Glutamatergic neuron (in vitro differentiated cells): ENCODE measurements at places on chromosomes 6 and 20.

DNA sequence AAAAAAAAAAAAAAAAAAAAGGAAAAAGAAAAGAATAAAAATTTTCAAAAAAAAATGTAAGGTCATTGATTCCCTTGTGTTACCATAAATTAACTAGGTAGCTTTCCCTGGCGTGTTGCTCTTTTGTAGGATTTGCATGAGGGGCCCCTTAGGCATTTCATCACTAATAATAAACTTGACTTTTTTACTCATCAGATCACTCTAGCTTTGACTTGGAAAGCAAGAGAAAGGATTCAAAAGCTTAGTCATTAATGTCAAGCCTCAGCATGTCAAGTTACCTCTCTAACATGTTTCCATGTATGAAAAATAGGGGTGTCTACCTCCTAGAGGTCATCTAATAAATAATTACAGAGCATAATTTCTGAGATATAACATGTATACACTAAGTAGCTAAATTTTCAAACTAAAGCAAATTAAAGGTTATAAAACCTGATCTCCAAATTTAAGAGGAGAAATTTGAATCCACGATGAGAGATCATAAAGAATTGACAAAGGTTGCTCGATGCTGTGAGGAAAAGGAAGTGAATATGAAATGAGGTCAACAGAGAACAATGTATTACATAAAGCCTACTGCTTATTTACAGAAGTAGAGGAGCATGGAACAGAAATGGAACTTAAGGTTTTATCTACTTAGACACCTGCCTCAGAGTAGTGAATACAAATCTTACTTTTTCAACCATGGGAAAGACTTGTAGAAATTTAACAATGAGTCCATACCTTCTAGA, 86.8 kb downstream of the ARHGAP18 start:
- H3K27me3 ChIP-seq = peaks cover 1% of the 10 kb centered on the region
- peaks cover 3% of the 10 kb centered on the region for H3K4me1 ChIP-seq
- no peak overlapping the region for H3K27ac ChIP-seq
- no peaks in the 10 kb centered on the region for H3K36me3 ChIP-seq
- H3K4me3 ChIP-seq = no peak overlapping the region

GRCh38 chr6:57313711-57314471, 3.5 kb upstream of the PRIM2 start:
- peaks cover 7% of the 10 kb centered on the region for H3K4me1 ChIP-seq
- no peak overlapping the region for H3K4me3 ChIP-seq
- H3K27me3 ChIP-seq = peaks cover 1% of the 10 kb centered on the region
- H3K36me3 ChIP-seq = no peaks in the 10 kb centered on the region

GRCh38 chr6:135796643-135797305, 54.7 kb upstream of the PDE7B start:
- no peak overlapping the region for H3K4me3 ChIP-seq
- peaks cover 4% of the 10 kb centered on the region for H3K4me1 ChIP-seq
- no peak for DNase-seq
- peak overlapping the region; percentile 31 for H3K27ac ChIP-seq
- no peaks in the 10 kb centered on the region for H3K36me3 ChIP-seq

DNA sequence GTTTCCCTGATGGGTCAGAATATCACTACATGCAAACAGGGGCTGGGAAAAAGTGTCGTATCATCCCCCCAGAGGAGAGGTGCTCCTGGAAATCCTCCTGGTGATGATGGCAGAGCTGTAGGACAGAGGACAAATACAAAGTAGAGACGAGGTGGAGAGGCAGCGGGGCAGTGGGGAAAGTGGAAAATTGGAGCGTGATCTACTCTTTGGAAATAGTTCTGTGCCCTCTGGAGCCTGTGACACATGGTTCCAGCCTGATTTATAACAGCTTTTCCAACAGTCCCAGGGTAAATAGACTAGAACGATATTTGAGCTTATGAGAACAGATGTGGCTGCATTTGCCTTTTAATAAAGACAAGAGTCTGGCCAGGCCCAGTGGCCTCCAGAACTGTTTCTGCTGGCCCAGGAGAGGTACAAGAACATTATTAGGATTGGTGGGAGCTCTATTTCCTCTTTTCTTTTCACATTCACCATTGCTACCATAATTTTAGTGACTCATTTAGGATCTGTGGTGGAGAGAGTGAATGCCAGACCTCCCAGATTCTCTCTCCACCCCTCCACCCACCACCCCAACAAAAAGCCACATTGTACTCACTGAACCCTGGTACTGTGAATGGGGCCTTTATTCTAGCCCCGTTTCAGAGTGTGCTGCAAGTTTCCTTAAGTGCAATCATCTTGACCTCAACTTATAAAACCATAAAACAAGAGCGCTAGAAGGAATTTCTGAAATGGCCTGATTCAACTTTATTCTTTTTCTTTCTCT, 78.3 kb downstream of the BTBD3 start:
- DNase-seq = no peak
- H3K36me3 ChIP-seq = no peaks in the 10 kb centered on the region
- H3K4me3 ChIP-seq = no peak overlapping the region
- H3K27me3 ChIP-seq = no peaks in the 10 kb centered on the region

DNA sequence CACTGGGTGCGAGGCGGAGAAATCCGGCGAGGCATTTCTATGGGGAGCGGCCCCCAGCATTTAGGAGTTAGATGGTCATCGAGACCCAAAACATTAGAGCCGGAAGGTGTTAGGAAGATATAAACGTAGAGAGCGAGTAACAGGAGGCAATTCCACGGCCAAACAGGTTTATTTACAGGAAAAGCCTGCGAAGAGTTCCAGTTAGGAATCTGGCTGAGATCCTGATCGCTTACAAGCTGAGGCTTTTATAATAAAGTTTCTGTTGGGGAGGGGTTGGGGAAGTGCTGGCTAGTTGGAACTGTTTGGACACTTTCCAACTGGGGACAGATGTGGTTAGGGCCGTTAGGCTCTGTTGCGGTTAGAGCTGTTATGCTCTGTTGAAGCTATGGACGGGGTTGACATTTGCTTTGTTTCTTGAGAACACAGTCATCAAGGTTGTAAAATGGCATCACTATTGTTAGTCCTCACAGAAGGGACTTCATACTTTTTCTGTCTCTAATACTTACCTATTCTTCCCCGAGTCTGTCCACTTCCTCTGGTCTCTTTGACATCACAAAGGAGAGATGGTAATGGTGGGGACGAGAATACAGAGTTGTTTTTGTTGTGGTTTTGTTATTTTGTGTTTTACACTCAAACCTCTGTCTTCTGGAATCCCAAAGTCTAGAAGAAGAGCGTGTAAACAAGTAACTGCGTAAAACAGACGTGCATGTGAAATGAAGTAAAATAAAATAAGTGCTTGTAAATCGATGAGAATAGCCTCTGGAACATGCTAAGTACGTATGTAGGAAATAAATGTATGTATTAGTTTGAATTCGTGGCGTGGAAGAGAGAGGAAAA, 554 bp upstream of the ZSCAN31 start:
- no peaks in the 10 kb centered on the region for H3K27me3 ChIP-seq
- DNase-seq = no peak
- H3K27ac ChIP-seq = no peak overlapping the region
- H3K4me1 ChIP-seq = peaks cover 12% of the 10 kb centered on the region

DNA sequence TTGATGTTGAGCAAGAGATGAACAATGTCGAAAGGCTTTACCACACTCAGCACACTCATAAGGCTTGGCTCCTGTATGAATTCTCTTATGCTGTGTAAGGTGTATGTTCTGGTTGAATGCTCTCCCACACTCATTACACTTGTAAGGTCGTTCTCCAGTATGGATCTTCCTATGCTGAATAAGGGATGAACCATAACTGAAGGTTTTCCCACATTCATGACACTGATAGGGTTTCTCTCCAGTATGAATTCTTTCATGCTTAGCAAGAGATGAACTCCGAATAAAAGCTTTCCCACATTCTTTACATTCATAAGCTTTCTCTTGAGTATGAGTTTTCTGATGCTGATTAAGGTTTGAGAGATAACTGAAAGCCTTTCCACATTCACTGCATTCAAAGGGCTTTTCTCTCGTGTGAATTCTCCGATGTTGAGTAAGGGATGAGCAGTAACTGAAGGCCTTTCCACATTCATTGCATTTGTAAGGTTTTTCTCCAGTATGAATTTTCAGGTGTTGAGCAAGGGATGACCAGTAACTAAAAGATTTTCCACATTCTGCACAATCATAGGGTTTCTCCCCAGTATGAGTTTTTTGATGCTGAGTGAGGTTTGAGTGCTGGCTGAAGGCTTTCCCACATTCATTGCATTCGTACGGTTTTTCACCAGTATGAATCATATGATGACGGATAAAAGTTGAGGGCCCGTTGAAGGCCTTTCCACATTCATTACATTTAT, 21.1 kb downstream of the ZNF184 start:
- H3K4me3 ChIP-seq = no peak overlapping the region
- H3K27me3 ChIP-seq = no peaks in the 10 kb centered on the region

DNA sequence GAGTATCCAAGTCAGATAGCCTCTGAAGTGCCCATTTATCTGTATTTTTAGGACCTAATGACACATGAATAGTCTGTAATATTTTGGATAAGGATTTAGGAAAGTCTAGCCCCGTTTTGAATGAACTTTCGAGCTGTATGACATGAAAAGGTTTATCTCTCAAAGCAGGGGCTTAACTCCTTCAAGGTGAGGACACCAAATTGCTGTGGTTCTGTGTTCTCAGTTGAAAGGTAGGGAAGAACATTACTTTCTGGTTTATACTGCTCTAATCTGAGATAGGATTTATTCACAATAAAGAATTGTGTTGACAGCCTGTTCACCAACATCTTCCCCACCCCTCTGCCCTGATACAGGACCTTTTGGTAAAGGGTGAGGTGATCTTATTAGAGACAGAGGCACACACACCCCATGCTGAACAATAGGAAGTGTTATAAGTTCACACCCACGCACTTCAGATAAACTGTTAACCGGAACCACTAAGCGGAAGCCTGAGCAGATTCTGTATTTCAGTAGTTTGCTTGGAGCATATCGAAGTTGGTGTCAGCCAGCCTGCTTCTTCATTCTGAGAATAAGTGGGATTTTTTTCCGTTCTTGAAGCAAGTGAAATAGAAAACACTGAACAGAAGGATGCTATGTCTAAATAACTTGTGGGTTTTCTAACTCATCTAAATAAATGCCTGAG, 223.3 kb downstream of the TMEM242 start:
- H3K36me3 ChIP-seq = no peaks in the 10 kb centered on the region
- H3K4me3 ChIP-seq = no peak overlapping the region
- H3K27ac ChIP-seq = no peak overlapping the region
- no peaks in the 10 kb centered on the region for H3K27me3 ChIP-seq

GRCh38 chr6:50602292-50602691, 111.0 kb upstream of the TFAP2D start:
- H3K4me3 ChIP-seq = no peak overlapping the region
- no peaks in the 10 kb centered on the region for H3K27me3 ChIP-seq
- H3K36me3 ChIP-seq = no peaks in the 10 kb centered on the region
- no peak overlapping the region for H3K27ac ChIP-seq
- H3K4me1 ChIP-seq = peaks cover 13% of the 10 kb centered on the region

- no peak overlapping the region for H3K27ac ChIP-seq
- DNase-seq = no peak
- H3K27me3 ChIP-seq = no peaks in the 10 kb centered on the region
- no peaks in the 10 kb centered on the region for H3K36me3 ChIP-seq
- H3K4me3 ChIP-seq = no peak overlapping the region
Measured at GRCh38 chr6:69825904-69826303, 29.1 kb upstream of the LMBRD1 start.

DNA sequence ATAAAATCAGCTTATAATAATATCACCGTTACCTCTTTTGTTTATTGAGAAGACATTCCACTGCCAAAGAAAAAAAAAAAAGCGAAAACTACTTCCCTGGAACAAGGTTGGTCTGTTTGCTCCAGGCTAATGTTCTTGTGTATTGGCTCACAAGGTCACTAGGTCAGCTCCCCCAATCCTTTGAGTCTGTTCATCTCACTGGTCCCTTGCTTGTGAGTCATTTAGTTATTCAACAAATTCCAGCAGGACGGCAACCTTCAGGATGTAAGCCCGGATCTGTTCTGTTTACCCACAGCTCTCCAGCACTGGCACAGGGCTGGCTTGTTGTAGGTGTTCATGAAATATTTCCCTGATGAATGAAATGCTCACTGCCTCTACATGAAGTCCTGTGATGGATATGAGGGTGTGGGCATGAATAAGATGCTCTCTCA, 3.3 kb downstream of the ARHGAP40 start:
- no peak for DNase-seq
- H3K27ac ChIP-seq = no peak overlapping the region
- H3K4me1 ChIP-seq = no peaks in the 10 kb centered on the region
- peaks cover 12% of the 10 kb centered on the region for H3K27me3 ChIP-seq
- no peak overlapping the region for H3K4me3 ChIP-seq

DNA sequence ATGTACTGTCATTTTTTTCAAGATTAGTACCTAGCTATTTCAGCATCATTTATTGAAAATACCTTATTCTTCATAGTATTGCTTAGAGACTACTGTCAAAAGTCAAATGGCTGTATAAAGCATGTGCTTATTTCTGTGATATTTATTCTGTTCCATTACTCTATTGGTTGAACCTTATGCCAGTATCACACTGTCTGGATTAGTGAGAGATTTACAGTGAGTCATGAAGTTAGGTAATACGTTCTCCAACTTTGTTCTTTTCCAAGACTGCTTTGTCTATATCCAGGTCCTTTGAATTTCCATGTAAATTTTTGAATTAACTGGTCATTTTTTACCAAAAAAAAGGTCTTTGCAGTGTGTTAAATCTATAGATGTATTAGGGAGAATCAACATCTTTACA, 18.6 kb upstream of the RNF217 start:
- H3K36me3 ChIP-seq = no peaks in the 10 kb centered on the region
- no peak overlapping the region for H3K27ac ChIP-seq
- no peak for DNase-seq
- H3K4me1 ChIP-seq = no peaks in the 10 kb centered on the region

DNA sequence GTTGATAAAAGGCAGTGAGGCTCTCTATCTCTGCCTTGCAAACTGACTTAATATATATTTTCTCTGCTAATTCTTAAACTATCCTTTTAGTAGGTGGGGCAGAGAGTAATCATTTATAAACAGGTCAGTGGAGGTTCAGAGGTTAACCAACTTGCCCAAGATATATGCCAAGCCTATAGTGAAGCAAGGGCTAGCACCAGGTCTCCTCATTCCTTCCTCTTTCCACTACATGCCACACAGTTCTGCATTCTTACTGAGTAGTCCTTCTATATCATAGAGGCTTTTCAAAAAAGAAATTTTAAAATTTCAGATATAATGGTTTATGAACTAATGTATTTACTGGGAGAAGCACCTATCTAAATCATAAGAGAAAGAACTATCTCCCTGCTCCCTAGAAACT, 8.5 kb downstream of the ARG1 start:
- no peak overlapping the region for H3K4me3 ChIP-seq
- no peak overlapping the region for H3K27ac ChIP-seq
- H3K36me3 ChIP-seq = no peaks in the 10 kb centered on the region
- H3K27me3 ChIP-seq = no peaks in the 10 kb centered on the region
- no peak for DNase-seq

- H3K4me3 ChIP-seq = peak within 1 kb of the TSS; percentile 90
- no peaks in the 10 kb centered on the region for H3K36me3 ChIP-seq
- H3K27me3 ChIP-seq = peaks cover under 1% of the 10 kb centered on the region
- peak within 1 kb of the TSS; percentile 52 for H3K27ac ChIP-seq
Measured at GRCh38 chr6:149565527-149566409, at the start of gene GINM1. TSS of gene GINM1 (plus strand) at chr6:149566375. CDS start at chr6:149566415, 40 bp downstream.

- DNase-seq = no peak
- no peaks in the 10 kb centered on the region for H3K36me3 ChIP-seq
- no peaks in the 10 kb centered on the region for H3K27me3 ChIP-seq
- no peak overlapping the region for H3K4me3 ChIP-seq
- no peaks in the 10 kb centered on the region for H3K4me1 ChIP-seq
Measured at GRCh38 chr6:105437236-105437635, 34.4 kb upstream of the PREP start.

- H3K36me3 ChIP-seq = no peaks in the 10 kb centered on the region
- no peak for DNase-seq
- H3K27ac ChIP-seq = no peak overlapping the region
- H3K4me1 ChIP-seq = no peaks in the 10 kb centered on the region
- no peak overlapping the region for H3K4me3 ChIP-seq
Measured at GRCh38 chr6:24385536-24386269, 17.0 kb upstream of the MRS2 start.
